ENCODE measurements at places on chromosomes 7 and 10.

GRCh38 chr10:60262647-60263126, 127.0 kb downstream of the ANK3 start:
- no peak for DNase-seq

DNA sequence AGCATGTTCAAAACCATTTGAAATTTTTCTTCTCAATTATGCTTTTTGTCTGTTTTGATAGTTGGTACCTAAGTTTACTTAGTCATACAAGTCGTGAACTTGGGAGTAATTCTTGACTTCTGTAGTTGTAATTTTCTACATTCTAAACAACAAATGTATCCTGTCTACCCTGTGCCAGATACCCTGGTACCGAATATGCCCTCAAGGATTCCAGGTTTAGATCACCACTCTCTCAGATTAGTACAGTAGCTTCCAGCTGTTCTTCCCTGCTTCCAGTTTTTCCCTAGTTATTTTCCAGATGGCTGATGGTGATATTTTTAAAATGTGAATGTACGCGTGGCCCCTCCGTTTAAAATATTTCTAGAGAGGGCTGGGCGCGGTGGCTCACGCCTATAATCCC, 6.5 kb downstream of the STAM start:
- DNase-seq, result no peak

DNA sequence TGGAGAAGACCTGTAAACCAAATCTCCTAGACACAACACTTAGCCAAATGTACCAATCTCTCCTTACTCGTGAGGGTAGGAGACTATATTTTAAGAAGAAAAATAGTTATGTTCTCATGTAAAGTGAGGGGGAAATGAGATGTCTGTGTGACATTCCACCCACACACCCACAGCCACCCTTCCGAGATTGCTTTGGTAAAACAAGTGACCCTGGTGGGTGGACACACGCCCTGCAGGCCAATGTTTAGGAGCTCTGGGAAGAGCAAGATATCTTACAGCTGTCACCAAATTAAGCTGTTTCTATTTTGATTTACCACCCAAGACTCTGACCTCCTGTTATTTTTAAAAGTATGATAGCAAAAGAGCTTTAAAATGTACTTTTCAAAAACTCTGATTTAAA, 147.2 kb upstream of the PFKP start:
- no peak for DNase-seq

DNA sequence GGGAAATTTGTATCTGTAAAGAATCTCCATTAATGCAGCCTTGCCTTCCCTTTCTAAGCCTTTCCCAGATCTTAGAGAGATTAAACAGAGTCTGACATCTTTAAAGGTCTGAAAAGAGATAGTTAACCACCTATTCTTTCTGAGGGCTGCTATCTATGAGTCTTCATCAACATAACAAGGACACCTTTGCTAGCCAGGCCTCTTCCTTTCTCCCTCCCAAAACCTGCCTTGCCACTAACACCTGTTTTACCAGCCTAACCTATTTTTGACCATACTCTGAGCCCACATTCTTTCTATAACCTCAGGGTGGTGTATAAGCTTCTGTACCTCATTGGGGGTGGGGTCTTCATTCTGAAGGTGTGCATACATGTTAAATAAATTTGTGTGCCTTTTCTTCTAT, 217.1 kb downstream of the IPMK start:
- DNase-seq, result no peak

GRCh38 chr10:27464993-27465392, 39.1 kb upstream of the RAB18 start:
- DNase-seq, result no peak

DNA sequence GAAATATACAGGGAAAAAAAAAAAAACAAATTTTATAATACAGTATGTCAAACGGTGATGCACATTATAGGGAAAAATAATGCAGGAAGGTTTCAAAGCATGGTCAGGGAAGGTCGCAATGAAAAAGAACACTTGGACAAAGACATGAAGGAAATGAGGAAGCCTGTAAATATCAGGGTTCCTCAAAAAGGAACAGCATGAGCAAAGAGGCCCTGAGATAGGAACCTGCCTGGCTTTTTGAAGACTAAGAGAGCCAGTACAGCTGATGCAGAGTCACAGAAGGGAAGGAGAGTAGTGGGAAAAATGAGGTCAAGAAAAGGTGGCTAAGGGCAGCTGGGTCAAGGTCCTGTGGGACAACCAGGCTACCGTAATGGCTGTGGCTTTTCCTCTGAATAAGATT, 1.9 kb downstream of the VPS41 start:
- DNase-seq, result no peak

GRCh38 chr10:43201545-43202131, 63.4 kb downstream of the CSGALNACT2 start:
- no peak for DNase-seq

GRCh38 chr7:80197627-80198026, 63.0 kb downstream of the GNAI1 start:
- DNase-seq, result no peak

DNA sequence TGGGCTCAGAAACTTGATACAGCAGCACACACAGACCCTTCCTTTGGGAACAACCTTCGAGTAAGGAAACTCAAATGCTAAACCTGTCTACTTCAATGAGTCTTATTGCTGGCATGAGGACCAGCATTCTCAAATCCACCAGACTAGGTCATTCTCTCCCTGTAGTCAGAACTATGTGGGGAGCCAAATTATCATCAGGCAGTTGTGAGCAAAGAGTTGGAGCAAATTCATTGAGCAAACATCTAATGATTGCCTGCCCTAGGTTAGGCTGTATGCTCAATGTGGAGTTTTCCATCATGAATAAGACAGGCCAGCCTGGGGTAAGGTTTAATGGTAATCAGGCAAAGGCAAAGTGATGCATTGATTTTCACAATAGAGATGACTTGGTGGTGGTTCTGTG, 3.6 kb downstream of the EPDR1 start:
- no peak for DNase-seq

- no peak for DNase-seq
Measured at GRCh38 chr10:86030312-86030711, 336.3 kb downstream of the GRID1 start.

DNA sequence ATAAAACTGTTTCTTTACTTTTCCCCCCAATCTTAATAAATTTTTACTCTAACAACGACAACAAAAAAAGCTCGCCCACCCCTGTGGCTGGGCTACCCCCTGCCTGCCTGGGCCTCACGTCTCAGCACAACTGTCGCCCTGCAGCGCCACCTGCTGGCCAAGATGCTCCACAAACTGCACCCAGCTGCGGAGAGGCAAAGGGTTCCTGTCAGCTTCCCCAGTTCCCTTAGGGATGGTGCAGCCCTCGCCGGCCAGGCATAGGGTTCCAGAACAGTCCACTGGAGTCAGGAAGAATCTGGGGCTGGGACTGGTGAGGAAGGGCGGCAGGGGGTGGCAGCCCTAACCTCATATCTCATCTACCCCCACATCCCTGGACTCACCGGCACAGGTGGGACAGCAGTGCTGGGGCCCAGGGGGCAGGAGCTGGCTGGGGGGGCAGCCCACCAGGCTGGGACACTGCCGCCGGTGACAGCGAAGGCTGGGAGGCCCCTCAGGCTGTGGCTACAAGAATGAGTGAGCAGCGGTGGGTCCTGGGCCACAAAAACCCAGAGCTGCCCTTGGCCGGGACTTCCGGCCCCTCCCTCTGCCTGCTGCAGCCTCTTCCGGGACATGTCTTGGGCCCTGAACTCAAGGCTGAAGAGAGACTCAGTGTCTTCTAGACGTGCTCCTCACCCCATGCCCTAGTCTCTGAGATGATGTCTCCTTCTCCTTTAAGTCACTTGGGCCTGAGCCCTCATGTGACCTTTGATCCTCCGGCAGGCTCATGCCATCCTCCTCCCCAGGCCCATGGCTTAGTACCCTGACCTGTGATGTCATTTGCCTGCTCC, 21.2 kb downstream of the ATP6V1F start:
- DNase-seq, result peak; percentile 77

DNA sequence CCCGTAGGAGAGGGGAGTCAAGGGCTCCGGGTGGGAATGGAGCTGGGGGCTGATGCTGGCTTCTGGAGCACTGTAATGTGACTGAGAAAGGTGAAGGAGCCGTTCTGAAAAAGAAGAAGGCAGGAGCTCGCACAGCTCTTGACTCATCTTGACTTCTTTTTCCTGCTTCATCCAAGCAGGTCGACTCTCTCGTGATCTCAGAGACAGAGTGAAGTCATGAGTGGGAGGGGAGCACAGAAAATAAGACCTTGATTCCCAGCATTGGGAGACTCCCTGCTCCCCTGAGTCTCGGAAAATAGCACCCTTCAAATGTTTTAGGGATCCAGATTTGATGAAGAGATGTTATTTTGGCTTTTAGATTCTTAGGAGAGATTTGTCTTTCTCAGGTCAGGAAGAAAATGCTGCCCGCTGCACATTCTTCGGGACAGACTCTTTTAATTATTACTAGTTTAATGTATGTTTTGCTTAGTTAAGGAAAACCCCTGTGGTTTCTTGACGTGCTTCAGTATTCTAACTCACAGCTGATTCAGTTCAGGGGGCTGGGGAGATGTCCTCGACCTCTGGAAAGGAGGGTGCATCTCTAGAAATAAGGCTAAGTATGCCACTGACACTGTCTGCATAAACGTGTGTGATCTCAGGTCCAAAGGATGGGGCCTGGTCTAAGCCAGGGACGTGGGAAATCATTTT, 34.1 kb downstream of the EGFR start:
- no peak for DNase-seq

- no peak for DNase-seq
Measured at GRCh38 chr10:44982114-44982460, 3.5 kb upstream of the DEPP1 start.

- no peak for DNase-seq
Measured at GRCh38 chr10:12712293-12712983, 289.1 kb downstream of the CCDC3 start.

- no peak for DNase-seq
Measured at GRCh38 chr7:36448781-36449379, 59.2 kb downstream of the ANLN start.

GRCh38 chr10:132069122-132069848, 3.5 kb downstream of the JAKMIP3 start:
- no peak for DNase-seq

DNA sequence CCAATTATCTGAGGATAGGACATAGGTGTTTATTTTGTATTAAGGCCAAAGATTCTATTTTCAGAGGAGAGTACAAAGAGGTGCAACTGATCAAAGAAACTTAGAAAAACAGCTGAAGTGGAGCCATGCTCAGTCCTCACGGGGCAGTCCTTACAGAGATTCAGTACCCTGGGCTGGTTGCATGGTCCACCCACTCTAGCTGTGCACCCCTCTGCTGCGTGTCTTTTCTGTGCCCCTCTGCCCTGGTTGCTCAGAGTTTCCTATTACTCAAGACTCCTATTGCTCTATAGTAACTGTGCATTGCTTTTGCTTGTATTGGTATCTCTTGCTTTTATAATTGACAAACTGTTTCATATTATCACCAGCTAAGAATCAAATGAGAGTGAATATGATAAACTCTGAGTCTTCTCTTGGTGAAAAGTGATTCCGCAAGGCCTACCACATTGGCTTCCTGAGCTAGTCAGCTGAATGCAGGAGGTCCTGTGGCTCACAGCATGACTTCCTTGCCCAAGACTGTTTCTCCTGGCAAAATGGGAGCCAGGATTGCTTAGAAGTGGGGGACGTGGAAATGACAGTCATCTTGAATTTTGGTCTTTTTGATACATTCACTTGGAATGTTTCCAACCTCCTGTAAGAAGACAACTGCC, 137.0 kb downstream of the GLCCI1 start:
- DNase-seq, result no peak

DNA sequence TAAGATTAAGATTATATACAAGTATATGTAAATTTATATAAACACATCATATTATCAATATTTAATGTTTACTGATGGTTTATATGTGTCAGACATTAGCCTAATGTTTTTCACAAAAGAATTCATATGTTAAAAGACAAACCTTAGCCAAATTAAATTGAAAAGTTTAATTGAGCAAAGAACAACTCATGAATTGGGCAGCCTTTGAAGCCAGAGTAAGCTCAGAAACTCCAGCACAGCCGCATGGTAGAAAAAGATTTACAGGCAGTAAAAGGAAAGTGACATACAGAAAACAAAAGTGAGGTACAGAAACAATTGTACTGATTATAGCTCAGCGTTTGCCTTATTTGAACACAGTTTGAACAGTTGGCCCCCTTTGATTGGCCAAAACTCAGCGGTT, 124.1 kb downstream of the TSPAN12 start:
- DNase-seq, result no peak

GRCh38 chr7:140924019-140924820, 509 bp downstream of the BRAF start:
- peak; percentile 79 for DNase-seq
